ENCODE measurements at places on chromosomes 6 and 20.

DNA sequence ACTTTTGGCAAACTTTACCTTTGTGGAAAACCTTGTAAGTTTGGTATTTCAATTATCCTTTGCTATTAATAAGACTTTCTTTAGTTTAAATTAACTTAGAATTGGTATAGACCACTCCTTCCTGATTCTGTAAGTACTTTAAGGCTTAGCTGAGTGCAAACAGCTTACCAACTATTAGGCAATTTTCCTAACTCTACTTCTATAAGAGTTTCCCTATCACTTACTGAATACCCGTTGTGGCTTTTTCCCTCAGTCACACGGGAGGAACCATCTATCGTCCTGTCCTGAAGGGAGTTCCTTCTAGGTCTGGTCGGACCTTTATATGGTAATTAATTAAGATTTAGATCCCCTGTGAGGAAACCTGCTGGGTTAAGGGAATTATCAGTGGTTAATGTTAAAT, 9.6 kb downstream of the SLC35A1 start:
- no peak for DNase-seq

GRCh38 chr6:16849988-16850680, 88.9 kb upstream of the ATXN1 start:
- no peak for DNase-seq

- DNase-seq = no peak
Observed at GRCh38 chr20:45097485-45098102, 3.3 kb downstream of the KCNS1 start.

DNA sequence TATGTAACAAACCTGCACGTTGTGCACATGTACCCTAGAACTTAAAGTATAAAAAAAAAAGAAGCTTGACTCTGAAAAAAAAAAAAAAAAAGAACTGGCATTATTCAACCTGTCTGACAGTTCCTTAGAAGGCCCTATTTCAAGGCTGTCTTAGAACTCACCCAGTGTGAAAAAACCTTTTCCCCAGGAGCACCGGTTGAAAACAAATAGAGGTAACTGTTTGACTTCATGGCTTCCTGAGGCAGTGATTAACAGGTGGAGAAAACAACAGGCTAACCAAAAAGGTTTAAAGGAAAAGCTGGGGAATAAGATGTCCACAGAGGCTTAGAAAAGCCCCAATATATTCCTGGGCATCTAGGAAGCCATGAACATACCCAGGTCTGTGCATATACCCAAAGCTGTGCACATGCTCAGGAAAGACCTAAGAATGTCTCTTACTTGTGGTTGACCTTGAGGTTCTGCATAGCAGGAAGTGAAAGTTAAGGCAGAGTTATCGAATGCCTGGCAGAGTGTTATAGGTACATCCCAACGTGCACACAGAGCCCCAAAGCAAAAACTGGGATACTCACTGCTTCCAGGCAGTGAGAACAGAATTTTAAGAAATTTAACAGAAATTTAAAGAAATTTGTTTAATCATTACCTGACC, 7.0 kb downstream of the UQCC1 start:
- DNase-seq = no peak

- no peak for DNase-seq
Observed at GRCh38 chr6:107660839-107661238, 163.3 kb downstream of the SCML4 start.

GRCh38 chr6:3794092-3794491, 42.6 kb upstream of the PXDC1 start:
- no peak for DNase-seq

DNA sequence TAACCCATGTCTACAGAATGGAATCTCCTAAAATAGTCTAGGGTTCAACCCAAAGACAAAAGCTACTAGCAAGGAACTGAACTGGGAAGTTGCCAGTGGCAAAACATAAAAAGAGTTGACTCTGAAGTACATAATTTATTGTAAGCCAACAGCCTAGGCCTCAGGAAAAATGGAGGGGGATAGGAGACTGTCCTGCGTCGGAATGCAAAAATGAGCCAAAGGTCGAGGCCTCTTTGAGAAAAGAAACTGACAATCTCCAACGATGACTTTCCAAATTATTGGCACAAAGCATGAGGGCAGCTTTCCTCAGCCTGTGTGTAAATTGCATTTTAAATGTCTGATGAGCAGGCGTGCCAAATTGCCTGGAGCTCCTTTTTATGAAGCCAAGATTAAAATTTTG, 2.1 kb downstream of the COL12A1 start:
- peak; percentile 49 for DNase-seq

DNA sequence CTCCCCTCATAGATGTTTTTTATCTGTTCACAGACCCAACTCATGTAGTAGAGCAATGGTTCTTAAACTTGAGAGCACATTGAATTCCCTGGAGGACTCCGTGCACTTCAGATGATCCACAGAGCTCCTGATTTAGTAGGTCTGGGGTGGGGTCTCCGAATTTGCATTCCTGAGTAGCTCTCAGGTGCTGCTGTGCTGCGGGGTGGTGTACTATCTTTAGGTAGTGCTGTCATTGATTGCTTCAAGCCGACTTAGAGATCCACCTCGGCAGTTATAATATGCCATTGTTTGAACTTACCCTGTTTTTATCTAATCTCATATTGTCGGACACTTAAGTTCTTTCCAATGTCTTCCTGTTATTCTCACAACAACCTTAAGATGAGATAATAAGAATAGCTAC, 45.0 kb downstream of the BMP2 start:
- no peak for DNase-seq
